ENCODE measurements at places on chromosomes 1 and 21. TPM values are rescaled to one million over a fixed set of nuclear protein-coding genes. Genes with fewer than 3 reads are reported as not detected.

GRCh38 chr1:205317311-205317917, 4.1 kb downstream of the NUAK2 start:
- DNase-seq = no peak
- H3K27me3 ChIP-seq = no peaks in the 10 kb centered on the region
- peak overlapping the region; percentile 51 for H3K4me3 ChIP-seq
- H3K36me3 ChIP-seq = no peaks in the 10 kb centered on the region

- DNase-seq = no peak
- H3K27me3 ChIP-seq = no peaks in the 10 kb centered on the region
- no peaks in the 10 kb centered on the region for H3K36me3 ChIP-seq
- no peak overlapping the region for H3K27ac ChIP-seq
- no peak overlapping the region for H3K4me3 ChIP-seq
Observed at GRCh38 chr1:42340093-42340492, 5.1 kb upstream of the FOXJ3 start.

AGMAT gene
- total RNA-seq = 25.4 TPM

ASPM gene
- 30.2 TPM for total RNA-seq
